ENCODE measurements at places on chromosomes 5 and 9.

DNA sequence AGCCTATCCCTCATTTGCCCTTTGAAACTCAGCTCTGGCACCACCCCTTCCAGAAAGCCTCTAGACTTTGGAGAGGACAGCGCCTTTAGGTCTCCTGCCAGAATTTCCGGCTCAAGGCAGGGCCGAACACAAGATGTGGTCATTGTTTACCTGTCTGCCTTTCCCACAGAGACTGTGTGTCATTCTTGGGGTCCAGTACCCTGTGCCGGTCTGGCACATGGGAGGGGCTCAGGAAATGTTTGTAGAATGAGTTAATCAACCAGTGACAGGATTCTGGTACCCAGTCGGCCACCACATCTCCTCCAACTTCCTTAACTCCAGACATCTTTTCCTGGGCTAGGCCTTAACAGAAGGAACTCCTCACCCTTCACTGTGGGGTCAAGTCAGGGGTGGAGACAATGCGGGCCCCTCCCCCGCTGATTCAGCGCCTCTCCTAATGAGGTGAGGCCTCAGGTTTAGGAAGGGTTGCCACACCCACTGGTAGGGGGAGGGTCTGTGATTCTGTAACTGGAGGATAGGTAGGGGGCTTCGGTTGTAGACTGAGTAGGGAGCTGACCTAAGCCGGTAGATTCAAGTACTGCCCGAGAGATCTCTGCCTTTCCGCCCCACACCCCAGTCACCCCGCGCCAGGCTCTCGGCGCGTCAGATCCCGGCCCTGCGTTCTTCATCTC, 29.3 kb downstream of the PCDH1 start:
- DNase-seq, result no peak

DNA sequence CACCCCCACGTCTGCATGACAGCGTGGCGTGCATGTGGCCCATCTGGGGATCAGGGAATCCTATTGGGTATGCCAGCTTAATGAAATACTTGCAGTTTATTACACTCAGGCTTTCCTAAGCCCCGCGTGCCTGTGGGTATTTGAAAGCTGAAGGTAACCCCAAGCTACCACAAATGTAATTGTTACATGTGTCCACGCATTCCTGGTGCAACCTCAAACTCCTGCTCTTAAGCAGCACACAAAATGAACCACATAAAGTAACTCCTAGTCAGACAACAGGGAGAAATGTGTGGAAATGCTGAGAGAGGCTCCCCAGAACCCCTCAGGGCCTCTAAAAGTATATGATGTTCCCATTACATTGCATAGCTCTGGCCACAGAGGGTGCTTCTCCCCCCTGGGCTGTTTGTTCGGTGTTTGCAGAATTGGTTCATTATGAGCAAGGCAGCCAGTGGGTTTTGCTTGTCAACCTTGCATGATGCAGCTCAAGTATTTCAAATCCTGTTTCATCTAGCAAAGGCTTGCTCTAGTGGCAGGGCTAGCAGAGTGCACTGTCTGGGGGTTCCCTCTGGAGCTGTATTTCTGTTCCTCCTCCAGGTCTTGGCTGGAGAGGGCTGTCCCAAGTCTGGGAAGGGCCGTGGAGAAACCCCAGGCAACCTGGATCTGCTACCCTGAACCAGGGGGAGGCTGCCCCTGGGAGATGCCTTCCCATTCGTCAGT, 1.8 kb upstream of the DCANP1 start:
- DNase-seq, result no peak

DNA sequence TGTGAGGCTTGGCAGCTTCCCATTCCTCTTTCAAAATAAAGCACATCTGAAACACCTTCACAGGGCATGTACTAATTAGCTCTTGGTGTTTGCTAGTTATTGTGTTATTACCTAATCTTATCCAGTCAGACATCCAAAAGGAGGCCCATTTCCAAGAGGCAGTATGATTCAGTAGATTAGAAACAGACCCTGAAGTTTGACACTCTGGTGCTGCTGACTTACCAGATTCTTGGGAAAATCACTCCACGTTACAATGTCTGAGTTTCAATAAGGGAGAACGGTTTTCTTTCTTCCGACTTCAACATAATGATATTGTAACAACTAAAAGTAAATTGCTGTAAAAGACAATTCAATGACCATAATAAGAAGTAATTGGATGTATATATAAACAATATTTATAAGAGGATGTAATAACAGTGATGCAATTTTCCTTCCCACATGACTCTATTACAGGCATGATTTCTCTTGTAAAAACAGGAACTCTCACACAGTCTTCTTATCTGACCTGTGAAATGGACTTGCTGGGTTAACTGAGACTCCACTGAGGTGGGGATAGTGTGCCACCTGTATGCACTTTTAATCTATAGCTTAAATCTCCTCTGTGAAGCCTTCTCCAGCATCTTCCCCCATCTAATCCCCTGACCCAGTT, 181.3 kb upstream of the ELL2 start:
- DNase-seq, result no peak

GRCh38 chr9:98101868-98102273, 17.2 kb downstream of the TRIM14 start:
- peak; percentile 77 for DNase-seq

GRCh38 chr9:36846621-36847020, 187.4 kb downstream of the PAX5 start:
- no peak for DNase-seq

GRCh38 chr9:12774861-12775678, at the start of gene LURAP1L:
LURAP1L (plus strand) TSS chr9:12775020; CDS start chr9:12775716, 696 bp downstream.
- no peak for DNase-seq

GRCh38 chr9:109699019-109699418, 81.0 kb upstream of the PALM2AKAP2 start:
- DNase-seq, result no peak

- no peak for DNase-seq
Observed at GRCh38 chr9:113934167-113934828, 58.2 kb downstream of the ZNF618 start.

DNA sequence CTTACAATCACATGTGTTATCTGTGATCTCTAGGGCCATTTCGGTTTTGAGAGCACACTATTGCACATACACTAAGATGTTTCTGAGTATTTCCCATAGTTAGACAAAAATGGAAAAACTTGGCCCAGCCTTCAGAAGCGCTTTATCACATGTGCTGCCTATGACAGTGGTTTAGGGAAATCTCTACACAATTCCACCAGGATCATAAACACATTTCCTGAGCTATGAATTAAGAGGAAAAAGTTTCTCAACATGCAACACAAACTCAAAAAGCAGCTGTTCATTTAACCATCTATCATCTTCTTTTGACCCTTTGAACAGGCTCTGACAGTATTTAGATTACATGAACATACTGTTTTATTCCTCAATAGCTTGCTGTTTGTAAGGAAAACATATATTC, 15.1 kb downstream of the FGF1 start:
- no peak for DNase-seq
